ENCODE measurements at places on chromosomes 13 and 19.
A peak's percentile ranks its signal among the peaks of the same experiment; 100 is the strongest.

GRCh38 chr13:40456397-40456953 lies 210.0 kb downstream of the FOXO1 start:
- no peak for DNase-seq

DNA sequence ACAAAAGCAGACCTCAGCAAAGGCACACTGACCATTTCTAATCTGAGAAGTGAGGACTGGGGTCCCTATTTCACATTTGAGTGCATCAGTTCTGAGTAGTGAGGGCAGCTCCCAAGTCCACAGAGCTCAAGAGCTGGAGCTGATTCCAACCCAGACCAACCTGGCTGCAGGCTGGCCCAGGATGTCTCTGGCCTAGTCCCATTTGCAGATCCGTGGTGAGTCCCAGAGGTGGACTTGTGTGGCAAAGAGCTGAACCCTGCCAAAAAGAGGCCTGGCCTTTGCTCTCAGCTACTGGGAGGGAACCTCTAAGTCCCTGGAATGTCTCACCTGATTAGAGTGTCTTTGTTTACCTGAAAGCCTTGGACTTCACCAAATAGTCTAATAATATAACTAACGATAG lies 14.6 kb downstream of the SIGLEC7 start:
- DNase-seq: peak; percentile 53

GRCh38 chr19:53655042-53655665 lies 23.4 kb downstream of the DPRX start:
- no peak for DNase-seq

- DNase-seq: peak; percentile 91
Measured at GRCh38 chr19:5578097-5578846, 10.5 kb upstream of the TINCR start.

DNA sequence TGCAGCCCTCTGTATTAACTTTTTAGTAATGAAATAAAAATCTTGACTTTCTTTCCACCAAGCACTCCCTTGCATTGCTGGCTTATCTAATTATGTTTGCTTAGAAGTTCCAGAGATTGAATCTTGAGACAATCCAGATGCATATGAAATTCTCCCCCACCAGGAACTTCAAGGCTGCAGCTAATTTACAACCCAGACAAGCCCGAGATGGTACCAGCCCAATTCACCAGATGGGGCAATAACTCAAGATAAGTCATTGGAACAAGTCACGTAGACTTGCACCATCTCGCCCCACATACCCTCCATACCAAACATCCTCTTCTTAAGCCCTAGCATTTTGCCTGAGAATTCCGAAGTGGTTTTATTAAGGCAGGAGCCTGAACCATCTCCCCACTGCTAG lies 29.0 kb downstream of the UTP14C start:
- no peak for DNase-seq

GRCh38 chr13:87131611-87132010 lies 539.6 kb upstream of the SLITRK5 start:
- no peak for DNase-seq

- no peak for DNase-seq
Measured at GRCh38 chr19:44476559-44477408, 23.5 kb downstream of the ZNF180 start.

DNA sequence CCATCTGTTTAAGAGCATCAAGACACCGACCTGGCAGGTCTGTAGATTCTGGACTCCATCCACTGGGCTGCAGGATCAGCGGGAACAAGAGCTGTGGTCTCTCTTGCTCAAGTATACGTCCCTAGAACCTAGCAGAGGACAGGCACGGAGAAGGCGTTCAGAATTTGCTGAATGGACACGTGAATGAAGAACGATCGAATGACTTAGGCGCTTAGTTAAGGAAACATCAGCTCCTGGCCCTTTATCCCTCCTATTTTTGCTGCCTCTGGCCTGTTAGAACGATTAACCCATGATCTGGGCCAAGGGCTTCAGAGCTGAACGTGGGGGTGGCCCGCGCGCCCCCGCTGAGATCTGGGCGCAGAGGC lies 953 bp downstream of the DZIP1 start:
- DNase-seq: no peak

DNA sequence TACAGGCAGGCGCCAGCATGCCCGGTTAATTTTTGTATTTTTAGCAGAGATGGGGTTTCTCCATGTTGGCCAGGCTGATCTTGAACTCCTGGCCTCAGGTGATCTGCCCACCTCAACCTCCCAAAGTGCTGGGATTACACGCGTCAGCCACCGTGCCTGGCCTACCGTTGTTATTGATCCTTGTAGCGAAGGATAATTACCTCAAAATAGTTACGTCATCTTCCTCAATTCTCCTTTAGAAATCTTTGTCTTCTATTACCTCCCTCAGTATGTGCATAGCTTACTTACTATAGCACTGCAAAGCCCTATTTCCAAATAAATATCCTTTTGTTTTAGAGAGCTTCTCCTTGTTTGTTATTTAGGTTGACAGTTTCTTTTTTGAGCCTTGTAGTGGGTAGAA lies 9.4 kb upstream of the TLE6 start:
- DNase-seq: no peak

DNA sequence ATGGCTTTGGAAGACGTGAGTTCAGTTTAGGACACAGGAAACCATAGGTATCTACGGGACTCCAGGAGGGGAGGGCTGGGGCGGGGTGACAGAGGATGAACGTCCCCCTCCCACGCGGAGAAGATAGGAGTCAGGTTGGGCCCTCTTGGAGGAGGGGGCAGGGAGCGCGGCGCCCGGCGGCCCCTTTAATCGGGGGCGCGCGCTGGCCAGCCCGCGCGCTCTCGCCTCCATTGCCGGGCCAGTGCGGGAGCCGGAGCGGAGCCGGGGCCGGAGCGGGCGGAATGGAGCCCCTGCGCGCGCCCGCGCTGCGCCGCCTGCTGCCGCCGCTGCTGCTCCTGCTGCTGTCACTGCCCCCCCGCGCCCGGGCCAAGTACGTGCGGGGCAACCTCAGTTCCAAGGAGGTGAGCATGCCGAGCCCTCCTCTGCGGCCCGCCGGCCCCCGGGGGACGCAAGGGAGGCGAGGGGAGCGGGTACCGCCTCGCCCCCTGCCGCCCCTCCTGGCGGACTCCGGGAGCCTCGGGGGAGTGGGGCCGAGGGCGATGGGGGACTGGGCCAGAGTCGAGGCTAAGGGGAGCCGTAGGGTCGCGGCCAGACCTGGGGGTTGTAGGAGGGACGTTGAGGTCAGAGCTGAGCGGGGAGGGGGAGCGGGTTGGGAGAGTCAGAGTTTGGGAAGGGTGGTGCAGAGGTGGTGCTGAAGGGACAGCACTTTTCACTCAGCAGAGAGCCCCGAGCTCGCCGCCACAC lies at the start of gene TMEM145:
TSS of gene TMEM145 (plus strand) at position 214 of the 744 bp plus-strand sequence. CDS start at position 282, 68 bp downstream.
- no peak for DNase-seq

DNA sequence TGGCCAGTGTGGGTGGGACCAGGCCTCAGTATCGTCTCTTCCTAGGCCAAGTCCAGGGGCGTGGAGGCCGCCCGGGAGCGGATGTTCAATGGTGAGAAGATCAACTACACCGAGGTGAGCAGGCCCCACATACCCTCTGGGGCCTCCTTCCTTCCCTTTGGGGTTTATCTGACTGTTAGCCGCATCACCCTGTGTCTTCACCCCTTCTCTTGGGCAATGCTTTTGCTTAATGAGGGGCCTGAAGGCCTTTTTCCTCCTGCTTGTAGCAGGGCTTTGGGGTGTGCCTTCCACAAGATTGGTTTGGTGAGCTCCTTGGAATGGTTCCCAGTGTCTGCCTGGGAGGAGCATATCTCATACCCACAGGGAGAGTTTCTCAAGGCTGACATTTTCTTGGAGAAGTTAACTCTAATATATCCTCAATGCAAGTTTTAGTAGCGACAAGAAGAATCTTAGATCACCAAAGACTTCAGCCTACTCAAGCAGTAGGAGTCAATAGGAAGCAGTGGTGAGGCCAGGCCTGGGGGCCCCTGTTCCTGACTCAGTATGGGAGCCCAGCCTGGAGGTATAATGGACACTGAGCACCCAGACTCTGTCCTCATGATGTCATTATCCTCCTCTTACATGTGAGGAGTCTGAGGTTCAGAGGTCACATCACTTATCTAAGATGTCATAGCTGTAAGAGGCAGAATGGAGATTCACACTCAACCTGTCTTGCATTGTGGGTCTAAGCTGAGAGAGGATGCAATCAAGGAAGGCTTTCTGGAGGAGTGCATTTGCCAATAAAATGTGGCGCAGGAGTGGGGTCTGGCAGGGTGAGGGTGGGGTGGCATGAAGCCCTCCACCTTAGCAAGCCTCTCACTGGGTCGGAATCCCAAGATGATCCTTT lies 2.0 kb downstream of the GPI start:
- no peak for DNase-seq

DNA sequence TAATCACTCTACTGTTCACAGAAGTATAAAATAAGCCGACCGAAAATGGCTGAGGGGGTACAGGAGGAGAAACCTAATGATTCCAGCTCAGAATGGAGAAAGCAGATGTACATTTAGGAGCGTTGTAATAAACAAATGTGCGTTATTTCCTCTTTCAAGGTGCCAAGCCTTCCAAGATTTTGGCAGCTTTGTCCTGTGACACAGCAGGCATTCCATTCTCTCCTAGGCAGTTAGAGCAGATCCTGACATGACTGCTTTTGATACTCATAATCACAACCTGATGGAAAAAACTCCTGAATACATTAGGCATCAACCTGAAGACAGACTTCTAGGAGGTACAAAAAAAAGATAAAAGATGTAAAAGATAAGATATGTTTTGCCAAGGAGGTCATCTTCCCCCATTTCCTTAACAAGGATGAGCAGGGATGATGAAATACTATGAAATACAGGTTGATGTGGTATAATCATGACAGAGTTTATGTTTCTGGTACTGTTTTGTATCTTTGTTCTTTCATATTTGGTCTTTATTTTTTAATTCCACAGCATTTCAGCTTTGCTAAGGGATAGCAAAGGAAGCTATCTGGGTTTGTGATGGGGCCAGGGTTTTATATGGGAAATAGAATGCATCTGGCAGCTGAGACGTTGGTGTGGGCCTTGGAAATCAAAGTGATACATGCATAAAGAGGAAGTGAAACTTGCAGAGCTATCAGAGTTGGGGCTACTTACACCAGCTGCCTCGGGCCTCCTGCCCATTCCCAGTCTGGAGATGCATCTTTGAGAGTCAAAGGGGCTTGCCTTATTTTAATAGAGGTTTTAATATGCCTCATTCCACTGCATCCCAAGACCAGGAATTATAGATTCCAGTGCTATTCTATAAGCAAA lies 222.5 kb downstream of the OXGR1 start:
- no peak for DNase-seq

- DNase-seq: no peak
Measured at GRCh38 chr13:101576455-101576854, 124.0 kb downstream of the ITGBL1 start.

DNA sequence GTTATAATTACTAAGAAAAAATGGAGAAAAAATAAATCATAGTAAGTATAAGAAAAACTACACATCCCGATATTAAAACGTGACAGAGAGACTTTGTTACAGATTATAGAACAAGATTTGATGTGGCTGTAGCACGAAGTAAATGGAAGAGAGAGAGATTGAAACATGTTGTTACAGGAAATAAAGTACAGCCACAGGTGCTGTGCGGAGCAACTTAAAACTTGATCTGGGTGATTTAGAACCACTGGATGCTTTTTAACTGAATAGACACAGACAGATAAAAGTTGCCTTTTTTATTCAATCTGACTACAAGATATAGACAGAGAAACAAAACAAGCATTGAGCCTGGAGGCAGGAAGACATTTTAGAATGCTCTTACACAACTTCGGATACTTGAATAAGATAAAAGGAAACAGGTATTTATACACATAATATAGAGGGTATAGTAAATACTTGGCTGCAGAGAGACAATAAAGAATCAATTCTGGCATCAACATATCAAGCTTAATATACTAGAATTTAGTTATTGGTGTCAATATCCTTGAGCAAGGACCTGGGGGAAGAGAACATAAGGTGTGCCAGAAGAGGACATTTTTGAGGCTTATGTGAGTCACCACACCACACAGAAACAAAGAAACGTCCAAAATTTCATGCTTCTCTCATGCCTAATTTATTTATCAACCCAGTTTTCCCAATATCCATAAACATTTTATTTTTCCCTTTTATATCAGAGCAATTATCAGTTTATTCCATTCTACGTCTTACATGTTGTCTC lies 548.5 kb downstream of the SLITRK1 start:
- no peak for DNase-seq

GRCh38 chr19:54164369-54165068 lies 5.0 kb upstream of the LENG1 start:
- no peak for DNase-seq

GRCh38 chr13:36965767-36966166 lies 33.4 kb downstream of the ALG5 start:
- no peak for DNase-seq

GRCh38 chr19:16328824-16329482 lies 4.3 kb downstream of the KLF2 start:
- no peak for DNase-seq

- no peak for DNase-seq
Measured at GRCh38 chr13:43196086-43196621, 172.8 kb downstream of the DNAJC15 start.

- no peak for DNase-seq
Measured at GRCh38 chr13:43881580-43881979, 1.9 kb downstream of the LACC1 start.

DNA sequence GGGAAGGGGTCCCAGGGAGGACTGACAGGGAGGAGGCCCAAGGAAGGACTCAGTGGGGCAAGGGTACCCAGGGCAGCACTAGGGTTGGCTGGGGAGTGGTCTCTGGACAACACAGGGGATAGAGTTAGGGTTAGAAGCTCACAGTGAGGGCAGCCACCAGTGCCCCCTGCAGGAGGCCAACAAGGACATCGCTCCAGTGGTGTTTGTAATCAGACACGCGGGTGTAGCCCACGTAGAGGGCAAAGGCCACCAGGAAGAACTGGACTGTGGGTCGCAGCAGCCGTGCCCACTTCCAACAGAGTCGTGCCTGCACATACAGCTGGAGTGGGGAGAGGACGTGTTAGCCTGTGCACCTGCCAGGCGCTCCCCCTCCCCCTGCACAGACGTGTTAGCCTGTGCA lies 9.2 kb downstream of the PLPP2 start:
- no peak for DNase-seq

GRCh38 chr19:6516018-6516658 lies 14.0 kb upstream of the TUBB4A start:
- DNase-seq: peak; percentile 90

- DNase-seq: no peak
Measured at GRCh38 chr19:32653599-32653915, 21.4 kb downstream of the ANKRD27 start.

DNA sequence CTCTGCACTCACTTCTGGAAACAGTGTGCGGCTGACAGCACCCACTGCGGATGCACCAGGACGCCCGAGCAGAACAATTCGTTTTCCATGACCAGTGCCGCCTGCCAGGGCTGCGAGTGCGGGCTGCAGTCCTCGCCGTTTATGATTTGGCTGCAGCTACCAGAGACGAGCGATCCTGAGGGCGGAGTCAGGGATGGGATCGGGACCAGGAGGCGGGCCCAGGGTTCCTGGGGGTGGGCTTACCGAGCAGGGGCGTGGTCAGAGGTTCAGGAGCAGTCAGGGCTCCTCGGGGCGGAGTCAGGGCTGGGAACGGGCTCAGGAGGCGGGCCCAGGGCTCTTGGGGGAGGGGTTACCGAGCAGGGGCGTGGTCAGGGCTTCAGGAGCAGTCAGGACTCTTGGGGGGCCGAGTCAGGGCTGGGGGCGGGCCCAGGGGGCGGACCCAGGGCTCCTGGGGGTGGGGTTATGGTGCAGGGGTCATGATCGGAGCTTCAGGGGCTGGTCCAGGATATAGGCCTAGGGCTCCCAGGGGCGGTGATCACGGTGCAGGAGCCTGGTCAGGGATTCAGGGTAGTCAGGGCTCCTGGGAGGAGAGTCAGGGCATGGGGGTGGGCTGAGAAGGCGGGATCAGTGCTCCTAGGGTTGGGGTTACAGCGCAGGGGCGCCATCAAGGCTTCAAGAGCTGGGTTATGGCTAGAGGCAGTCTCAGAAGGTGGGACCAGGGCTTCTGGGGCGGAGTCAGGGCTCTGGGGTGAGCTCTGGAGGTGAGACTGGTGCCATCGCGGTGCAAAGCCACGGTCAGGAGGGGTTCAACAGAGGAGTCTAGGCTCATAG lies 1.7 kb downstream of the KLK4 start:
- DNase-seq: no peak

All from osteocyte (in vitro differentiated cells).